ENCODE measurements at places on chromosomes 12 and 14.

DNA sequence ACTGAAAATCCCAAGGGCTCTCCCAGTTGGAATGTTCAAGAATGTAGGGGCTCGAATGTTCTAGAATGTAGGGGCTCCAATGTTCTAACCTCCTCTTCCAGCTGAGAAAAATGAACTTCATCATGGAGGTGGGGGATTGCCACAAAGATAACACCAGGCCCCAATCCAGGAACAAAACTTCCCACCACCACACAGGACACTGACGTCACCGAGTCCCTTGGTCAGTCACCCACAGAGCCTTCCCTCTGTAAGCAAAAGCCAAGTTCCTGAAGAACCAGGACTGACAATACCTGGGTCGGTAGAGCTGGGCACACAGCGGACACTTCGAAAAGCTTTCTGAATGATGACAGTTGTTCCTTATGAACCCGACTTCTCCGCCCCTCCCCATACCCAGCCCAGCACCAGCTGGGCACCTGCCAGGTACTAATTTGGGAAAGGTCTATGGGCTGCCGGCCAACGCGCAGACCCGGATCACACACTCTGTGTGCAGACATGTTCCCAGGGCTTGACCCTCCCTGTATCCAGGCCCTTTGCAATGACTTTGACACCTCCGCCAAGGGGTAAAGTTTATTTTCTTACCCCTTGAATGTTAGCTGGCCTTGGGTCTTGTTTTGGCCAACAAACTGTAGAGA is 18.9 kb downstream of the ITPK1 start:
- no peak for DNase-seq

- no peak for DNase-seq
Measured at GRCh38 chr12:58640314-58640713, 280.0 kb downstream of the LRIG3 start.

GRCh38 chr12:66713984-66714383 is 35.1 kb upstream of the GRIP1 start:
- no peak for DNase-seq

DNA sequence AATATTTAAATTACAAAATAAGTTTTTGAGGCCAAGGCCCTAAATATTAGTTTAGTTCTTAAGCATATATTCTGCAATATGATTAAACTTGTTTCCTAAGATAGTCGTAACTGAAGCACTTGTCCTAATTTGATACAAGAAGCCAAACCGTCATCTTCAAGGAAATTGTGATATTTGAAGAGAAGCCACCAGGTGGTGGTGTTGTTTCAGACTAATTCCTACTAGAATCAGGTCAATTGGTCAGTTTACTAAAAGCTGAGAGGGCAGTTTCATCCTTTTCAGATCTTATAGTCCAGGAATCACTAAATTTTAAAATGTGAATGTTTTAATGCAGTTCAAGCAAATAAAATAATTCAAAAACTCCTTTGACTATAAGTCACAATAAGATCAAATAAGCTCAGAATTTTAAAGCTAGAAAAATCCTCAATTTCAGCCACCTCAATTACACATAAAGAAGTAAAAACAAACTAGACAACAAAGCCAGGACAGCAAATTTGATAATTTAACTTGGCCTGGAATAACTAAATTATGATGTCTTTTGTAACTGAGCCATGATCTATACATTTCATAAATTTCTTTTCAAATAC is 7.1 kb upstream of the ARL1 start:
- no peak for DNase-seq

DNA sequence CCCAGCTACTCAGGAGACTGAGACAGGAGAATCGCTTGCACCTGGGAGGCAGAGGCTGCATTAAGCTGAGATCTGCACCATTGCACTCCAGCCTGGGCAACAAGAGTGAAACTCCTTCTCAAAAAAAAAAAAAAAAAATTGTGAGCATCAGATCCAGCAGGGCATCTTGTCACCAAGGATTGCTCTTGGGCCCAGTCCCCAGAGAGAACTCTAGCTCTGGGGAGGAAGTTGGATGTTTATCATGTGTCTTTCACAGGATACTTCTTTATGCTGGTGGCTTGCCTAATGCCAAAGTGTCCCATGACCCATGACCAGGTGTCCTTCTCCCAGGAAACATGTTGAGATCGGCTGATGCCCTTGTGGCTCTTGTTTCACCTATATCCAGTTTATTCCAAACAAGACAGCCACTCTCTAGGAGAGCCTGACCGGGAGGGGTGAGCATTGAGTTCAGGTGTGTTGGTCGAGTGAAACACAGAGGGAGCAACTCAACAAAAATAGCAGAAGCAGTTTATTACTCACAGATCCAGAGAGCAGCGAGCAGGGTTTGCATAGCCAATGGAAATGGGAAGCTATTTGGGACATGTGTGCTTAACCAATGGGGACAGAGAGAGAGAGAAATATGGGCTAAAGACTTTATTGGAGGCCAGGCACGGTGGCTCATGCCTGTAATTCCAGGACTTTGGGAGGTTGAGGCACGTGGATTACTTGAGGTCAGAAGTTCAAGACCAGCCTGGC is 6.6 kb upstream of the TCHP start:
- DNase-seq: no peak
